ENCODE measurements at places on chromosomes 2 and 18.

DNA sequence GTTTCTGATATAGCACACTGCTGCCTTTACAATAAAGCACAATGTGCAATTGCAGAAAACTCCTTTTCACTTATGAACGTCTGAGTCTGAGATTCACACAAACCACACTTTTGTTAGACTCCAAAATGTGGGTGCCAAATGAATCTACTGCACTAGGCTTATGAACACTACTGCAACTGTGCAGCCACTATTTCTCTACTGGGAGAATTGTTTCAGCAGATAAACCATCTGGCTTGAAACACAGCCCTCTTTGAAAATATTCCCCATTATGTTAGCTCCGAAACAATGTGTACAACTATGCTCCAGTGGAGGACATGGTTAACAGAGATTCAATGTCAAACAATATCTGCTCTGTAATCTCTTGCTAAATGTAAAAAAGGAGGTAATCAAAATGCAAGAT, 188.7 kb upstream of the ZEB2 start:
- no peak for ATAC-seq

DNA sequence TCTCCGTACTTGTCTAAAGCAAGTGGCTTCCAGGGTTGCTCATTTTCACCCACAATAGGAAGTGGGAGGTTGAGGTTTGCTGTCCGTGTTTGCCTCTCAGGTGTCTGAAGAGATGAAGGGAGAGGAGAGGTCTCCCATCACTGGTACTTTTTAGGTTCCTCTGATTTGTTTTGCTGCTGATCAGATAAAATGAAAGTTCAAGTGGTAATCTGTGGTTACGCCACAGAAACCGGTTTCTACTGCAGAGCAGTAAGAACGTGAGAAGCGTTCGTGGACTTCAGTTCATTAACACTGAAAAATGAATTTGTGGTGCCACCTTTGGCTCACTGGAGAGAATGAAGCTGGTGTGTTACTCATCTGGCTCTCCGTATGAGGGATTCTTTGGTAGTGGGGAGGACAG, 118.2 kb downstream of the GBX2 start:
- peak; percentile 66 for ATAC-seq

GRCh38 chr2:199108056-199108455, 349.7 kb downstream of the SATB2 start:
- ATAC-seq, result no peak

GRCh38 chr2:22282220-22282619, 1102.8 kb upstream of the KLHL29 start:
- no peak for ATAC-seq

- ATAC-seq, result no peak
These were observed 401.2 kb downstream of the TNS1 start for GRCh38 chr2:217601601-217602000.

DNA sequence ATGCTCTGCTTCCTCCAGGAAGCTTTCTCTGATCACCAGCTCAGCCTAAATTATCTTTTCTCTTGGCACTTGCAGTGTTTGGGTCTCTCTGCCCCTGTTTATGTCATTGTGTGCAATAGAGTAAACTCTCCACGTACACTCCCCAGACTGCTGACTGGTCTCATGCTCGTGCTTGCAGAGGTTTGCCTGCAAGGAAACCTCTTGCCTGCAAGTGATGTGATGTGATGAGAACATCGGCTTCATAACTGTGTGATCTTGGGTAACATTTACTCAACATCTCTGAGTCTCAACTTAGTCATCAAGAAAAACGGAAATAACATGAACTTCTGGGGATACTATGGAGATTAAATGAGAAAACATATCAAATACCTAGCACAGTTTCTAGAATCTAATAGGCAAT, 92.3 kb downstream of the BIN1 start:
- no peak for ATAC-seq

GRCh38 chr2:85852937-85853498, 35.8 kb downstream of the ST3GAL5 start:
- ATAC-seq, result peak; percentile 76

- no peak for ATAC-seq
These were observed 127.6 kb upstream of the SPOPL start for GRCh38 chr2:138373993-138374408.

DNA sequence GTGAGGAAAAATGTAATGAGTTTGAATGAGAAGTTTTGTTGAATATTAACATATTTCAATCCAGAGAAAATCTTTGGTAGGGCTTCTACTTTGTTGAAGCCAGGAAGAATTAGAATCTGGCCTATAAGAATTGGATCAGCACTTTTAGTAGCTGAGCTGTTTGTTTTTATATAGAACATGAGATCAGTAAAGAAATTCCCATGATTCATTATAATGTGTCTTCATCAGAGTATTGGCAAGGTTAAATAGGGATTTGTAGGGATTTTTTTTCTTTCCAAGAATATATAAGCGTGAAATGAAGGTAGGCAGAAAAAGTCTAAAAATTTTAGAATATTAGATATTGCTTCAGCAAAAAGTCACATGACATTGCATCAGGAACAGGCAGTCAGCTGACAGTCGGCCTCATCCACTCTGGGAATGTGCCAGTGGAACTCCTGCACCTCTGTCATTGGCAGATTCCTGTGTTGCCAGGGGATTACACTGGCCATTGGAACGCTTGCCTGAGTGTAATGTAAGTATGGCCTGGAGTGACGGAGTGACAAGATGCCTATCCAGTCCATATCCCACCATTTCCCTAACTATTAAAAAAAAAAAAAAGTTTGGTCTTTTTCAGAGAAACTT, 60.6 kb downstream of the SERTAD2 start:
- no peak for ATAC-seq

- no peak for ATAC-seq
These were observed 115.5 kb downstream of the ESCO1 start for GRCh38 chr18:21484851-21485636.

DNA sequence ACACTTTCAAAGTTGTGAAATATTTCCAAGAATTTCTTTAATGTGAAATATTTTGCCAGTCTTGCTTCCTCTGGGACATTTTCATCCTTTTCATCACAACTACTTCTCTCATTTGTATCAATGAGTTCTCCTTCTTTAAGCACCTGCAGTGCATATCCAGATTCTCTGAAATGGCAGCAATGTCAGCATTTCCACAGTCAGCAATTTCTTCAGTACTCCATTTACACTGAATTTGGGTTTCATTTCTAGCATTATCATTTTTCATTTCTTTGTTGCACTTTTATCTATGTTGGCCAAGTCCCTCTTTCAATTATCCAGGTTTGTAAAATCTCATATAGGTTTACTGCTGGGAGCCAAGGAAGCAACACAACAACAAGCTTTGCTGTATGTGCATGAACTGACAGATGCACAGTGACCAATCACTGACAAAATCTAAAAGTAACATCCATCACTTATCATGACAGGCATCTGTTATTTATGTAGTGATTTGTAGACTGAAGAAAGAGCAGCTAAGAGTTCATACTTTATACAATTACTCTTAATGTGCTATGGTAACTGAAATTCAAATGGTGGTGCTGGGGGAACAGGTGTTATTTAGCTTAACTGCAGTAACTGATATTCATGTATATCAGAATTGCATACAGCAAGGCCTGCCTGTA, 43.9 kb downstream of the SS18 start:
- no peak for ATAC-seq

GRCh38 chr2:221310730-221311129, 261.4 kb downstream of the EPHA4 start:
- ATAC-seq, result no peak

GRCh38 chr18:1746131-1746530, 825.2 kb downstream of the METTL4 start:
- no peak for ATAC-seq

DNA sequence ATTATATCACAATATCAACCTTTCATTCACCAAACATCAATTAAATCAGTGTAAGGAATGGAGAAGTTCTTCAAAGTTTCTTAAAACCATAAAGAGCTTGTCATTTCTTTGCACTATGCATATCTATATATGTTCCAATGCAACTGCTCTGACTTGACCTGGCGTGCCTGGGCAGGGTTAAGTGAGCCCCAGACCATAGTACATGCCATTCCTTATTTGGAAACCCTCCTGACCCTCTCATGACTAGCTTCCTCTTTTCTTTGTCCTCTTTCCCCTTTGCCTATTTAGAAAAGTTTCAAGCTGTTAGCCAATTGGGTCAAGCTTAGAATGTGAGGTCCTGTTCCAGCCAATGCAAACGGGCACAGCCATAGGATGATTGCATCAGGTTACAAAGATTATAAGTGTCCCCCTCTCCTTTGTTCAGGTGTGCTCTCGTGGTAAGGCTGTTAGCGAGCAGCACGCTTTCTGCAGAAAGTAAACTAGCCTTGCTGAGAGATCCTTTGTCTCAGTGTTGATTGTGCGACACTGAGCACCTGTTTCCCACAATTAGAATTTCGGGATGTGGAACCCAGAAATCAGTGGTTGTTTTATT, 78.2 kb upstream of the UXS1 start:
- ATAC-seq, result no peak

DNA sequence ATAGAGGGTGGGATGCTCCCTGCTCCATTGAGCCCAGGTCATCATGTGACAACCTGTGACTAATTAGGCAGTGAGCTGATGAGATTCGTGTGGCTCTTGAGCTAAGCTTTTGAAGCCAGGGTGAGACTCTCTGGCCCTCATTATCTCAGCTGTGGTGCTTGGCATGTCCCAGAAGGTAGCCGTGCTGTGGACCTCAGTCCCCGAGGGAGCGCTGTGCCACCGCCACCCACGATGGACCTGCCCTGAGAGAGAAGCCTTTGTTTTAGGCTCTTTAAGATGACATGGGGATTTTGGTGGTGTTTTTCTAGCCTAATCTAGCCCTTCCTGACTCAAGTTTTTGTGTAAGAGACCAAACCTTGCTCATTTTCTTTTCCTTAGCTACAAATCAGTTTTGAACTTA, 66.4 kb downstream of the NEDD4L start:
- ATAC-seq, result no peak

DNA sequence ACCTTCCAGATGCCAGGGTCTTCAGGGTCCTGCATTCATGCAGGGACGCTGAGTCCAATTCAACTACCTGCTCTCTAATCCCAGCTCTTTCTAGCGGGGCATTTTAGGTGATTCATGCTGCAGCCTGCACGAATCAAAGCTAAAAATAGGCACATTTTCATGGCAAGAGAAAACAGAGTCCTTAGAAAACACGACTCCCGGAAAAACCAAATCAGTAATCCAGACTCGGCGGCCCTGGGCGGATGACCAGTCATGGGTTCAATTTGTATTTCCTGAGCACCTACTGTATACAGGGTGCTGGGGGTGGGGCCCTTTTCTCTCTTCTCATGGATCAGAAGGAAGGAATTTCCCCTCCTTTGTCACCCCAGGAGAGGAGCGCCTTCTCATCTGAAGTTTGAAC, 64.4 kb downstream of the LONRF2 start:
- ATAC-seq, result no peak

DNA sequence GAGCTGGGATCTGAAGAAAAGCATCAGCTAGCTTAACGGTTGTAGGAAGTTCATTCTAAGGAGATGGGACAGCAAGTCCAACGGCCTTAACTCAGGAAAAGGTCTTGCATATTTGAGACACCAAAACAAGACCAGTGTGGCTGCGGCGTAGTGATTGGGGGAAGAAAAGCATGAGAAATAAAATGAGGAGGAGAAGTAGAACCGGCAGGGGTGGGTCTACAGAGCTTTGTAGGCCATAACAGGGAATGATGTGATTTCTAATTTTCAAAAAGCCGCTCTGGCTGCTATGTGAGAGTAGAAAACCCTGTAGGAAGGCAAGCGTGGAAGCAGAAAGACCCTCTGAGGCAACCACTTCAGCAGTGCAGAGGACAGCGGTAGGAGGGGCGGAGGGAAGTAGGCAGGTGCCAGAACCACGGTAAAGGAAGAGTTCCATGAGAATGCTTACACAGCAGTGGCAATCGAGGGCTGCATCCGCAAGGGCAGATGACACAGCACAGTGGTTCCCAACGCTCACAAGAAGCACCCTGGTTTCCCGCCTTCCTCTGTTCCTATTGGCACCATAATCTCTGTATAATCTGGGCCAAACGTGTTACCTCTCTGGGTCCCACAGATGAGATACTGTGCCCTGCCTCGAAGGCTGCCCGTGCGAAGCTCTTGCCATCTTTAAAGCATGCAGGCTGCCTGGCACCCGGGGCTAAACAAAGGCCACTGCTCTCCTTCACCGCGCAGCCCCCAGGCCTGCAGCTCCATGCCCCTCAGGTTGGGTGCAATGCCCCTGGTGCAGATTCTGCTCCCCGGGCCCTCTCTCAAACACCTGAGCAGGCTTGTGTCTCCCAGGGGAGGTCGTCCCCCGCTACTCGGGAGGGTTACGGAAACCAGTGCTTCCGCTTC, 795 bp downstream of the ANKRD39 start:
- no peak for ATAC-seq

- ATAC-seq, result no peak
These were observed 402.3 kb downstream of the ERBB4 start for GRCh38 chr2:212136216-212136795.

DNA sequence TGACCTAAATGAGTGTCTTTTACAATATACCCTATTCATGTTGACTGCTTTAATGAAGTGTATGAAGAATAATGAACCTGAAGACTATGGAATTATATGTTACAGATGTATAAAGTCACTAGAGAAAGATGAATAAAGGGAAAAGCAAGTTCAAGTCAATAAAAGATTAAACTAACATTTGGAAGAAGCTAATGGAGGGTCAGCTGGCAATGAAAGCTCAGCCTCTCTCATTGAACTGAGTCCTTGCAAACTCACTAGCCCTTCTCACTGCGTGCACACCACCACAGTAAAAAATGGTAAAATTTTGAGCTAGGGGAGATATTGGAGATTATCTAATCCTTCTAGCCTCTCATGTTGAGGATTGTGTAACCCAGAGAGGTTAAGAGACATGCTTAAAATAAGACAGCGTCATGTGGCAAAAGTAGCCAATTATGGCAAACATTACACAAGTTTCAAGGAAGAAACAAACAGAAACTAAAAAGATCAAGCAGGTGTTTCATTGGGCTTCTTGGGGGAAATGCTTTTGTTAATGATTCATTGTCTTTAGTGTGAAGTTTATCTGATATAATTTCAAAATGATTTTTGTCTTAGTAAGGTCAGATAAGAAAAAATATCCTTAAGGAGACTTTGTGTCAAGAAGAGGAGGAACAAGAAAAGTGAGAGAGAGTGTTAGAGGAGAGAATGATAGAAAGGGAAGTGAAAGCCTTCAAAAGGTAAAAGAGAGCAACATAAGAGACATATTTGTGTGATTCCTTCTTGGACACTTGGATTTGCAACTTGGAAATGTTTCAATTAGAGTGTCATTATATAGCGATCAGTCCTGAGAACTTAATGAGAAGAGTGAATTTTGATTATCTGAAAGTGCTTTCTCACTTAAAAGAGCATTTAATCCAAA, 893.7 kb upstream of the FAM98A start:
- ATAC-seq, result no peak

DNA sequence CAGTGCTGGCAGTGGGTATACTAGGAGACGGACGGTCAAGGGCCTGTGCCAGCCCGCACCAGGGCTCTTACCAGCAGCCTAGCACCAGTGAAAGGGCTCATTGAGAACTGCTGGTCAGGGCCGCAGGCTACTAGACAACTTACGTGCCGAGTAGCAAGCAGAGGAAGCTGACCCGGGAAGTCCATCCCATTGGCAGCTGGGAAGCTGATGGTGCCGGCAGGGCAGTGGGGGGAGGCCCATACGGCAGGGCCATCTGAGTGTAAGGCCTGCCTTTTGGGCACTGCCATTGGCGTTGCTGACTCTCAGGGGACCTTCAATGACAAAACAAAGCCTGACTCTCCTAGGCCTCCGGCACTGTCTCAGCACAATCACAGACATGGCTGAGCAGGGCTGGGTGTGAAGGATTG, 20.6 kb downstream of the EFR3B start:
- no peak for ATAC-seq

Measured in activated CD4-positive, CD25-positive, alpha-beta regulatory T cell treated with anti-CD3 and anti-CD28 coated beads, Interleukin-2, amount 50 U/mL, for 24 hours (primary cell).